Cardiac septum (tissue), 1 donor: ENCODE measurements at places on chromosomes 5 and 9. TPM values are rescaled to one million over a fixed set of nuclear protein-coding genes. Genes with fewer than 3 reads are reported as not detected.

SPRY4 gene
- total RNA-seq: 20.6 TPM

STPG3 gene
- not detected for total RNA-seq

DNA sequence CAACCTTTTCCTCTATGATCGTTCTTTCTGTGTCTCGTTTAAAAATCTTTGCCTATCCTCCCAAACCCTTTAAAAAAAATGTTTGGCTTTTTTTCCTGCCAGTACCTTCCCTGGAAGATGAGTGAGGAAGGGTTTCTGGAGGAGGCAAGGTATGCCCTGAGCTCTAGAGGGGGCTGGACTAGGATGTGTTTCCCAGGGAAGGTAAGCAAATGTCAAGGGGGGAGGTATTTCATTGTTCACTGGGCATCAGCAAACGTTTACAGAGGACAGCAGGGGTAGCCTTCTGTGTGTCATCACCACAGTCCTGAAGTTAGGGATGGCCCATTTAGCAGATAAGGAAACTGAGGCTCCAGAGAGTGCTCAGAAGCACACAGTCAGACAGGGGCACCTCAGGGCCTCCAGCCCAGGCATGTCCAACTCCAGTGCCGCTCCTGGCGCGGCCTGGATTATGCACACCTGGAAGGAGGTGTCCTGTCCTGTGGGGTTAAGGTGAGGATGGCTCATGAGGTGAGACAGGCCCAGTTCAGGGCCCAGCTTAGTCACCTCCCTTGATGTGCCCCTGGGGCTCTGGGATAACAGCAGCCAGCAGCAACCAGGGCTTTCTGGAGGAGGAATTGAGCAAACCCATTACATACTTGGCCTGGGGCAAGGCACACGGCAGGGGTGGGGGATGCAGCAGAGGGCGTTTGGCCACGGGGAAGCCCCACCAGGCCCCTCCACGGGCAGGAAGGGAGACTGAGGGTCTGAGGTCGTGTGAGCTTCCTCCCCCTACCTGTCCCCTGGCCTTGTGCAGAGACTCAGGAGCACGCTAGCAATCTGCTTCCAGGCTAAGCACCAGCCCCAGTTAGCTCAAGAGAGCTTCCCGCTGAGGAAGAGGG, 100.3 kb upstream of the LMX1B start:
- DNase-seq: peak; percentile 35

GRCh38 chr5:174146556-174146955, 101.0 kb downstream of the NSG2 start:
- DNase-seq: no peak

DNA sequence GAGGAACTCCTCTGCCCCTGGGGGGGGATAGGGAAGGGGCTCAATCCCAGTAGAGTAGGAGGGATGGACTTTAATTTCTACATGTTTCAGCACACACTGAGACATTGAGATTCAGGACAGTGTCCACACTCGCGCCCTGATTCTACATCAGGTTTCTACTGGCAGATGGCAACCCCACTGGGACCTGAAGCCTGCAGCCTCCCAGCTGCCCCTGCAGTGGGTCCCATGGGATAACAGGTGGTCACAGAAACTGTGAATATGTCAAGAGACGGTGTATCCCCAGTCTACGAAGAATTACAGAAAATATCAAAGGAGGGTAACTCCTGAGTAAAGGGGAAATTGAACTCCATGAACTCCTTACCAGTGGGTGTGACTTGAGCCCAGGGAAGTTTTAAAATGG, 2.4 kb upstream of the TERT start:
- no peak for DNase-seq

DNA sequence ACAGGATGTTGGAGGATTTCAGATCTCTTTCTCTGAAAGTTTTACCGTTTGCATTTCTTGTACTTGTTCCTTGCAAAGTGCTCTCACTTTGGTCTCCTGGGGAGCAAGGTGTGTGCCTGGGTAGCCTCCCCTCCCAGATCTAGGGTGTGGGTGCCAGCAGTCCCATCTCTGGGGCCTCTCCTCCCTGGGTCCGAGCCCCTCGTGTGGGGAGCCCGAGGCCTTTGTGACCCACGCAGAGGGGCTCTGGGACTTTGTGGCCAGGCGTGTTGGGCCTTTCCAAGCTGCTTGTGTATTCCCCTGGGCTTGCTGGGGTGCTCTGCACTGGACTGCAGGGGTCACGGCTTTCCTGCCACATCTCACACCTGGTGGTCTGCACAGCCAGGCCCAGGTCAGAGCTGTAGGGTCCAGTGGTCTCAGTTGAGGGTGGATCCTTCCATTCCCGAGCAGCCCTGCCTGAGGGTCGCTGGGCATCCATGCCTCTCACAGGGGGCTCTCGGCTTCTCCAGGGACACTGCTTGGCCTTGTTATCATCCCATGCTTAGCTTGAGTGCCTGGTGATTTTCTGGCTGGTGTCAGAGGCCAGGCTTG, 96.3 kb downstream of the CACNA1B start:
- peak; percentile 46 for DNase-seq

- peak; percentile 81 for DNase-seq
Measured at GRCh38 chr5:149133795-149134777, 7.2 kb upstream of the ABLIM3 start.

- no peak for DNase-seq
Measured at GRCh38 chr5:64792469-64792868, 23.7 kb downstream of the CWC27 start.

GRCh38 chr9:13358128-13358527, 78.6 kb upstream of the MPDZ start:
- no peak for DNase-seq

DNA sequence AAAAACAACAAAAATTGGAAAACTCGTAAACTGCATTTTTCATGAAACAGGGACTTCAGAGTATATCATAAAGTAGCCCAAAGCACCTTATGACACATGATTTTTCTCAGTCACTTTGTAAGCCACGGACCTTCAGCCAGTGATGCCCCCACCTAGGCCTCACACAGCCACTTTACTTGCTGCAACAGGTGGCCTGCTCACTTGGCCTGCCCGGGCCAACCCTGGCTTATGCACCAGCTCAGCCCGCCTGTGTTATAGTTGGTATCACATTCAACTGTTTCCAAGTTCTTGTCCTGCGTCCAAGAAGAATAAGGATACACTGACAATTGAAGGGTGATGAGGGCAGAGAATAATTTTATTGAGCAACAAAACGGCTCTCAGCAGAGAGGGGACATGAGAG, 219.2 kb downstream of the FER start:
- peak; percentile 58 for DNase-seq

GRCh38 chr5:55668356-55668755, 43.8 kb downstream of the SLC38A9 start:
- DNase-seq: no peak

GRCh38 chr5:14183187-14183939, 40.2 kb downstream of the TRIO start:
- DNase-seq: no peak

GRCh38 chr5:16934677-16935153, 1.4 kb downstream of the MYO10 start:
- DNase-seq: no peak

- no peak for DNase-seq
Measured at GRCh38 chr5:162664846-162665245, 597.3 kb downstream of the GABRG2 start.
